AG09319 (cell line): ENCODE measurements at places on chromosomes 5 and 9.

GRCh38 chr5:38546691-38547146 lies 9.7 kb downstream of the LIFR start:
- DNase-seq = no peak

DNA sequence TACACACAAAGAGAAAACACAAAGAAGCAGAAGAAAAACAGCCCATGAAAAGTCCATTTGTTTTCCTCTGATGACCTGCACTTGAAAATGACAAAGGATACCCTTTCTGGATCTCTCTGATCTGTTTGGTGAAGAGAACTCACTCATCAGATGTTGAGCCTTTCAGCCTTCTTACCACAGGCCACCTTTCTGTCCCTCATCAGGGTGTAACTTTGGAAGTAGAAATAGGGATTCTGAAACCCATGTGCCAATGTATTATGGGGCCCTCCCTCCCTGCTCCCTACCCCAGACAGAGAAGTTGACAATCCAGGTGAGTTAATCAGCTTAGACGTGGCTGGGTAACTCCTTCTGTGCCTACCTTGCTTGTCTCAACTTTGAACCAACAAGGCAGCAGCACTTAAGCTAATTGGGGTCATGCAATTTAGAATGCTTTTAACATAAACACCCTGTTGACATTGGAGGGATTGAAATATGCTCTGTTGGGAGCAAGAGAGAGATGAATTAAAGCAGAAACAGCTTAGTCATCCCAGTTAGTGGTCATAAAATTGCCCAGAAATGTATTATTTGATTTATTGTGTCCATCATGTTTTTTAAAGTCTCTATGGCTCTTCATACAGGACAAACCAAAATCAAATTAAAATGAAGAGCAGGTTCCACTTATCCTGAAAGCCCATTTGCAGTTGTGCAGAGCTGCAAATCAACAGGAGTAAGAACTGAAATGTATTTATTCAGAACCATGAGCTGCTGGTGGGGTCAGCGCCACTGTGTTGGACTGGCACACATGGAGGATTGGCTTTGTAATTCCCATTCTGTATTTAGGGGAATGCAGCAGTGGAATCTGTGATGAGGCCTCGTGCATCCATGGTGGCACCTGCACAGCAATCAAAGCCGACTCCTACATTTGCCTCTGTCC lies 132.0 kb downstream of the LIFR start:
- DNase-seq = no peak

DNA sequence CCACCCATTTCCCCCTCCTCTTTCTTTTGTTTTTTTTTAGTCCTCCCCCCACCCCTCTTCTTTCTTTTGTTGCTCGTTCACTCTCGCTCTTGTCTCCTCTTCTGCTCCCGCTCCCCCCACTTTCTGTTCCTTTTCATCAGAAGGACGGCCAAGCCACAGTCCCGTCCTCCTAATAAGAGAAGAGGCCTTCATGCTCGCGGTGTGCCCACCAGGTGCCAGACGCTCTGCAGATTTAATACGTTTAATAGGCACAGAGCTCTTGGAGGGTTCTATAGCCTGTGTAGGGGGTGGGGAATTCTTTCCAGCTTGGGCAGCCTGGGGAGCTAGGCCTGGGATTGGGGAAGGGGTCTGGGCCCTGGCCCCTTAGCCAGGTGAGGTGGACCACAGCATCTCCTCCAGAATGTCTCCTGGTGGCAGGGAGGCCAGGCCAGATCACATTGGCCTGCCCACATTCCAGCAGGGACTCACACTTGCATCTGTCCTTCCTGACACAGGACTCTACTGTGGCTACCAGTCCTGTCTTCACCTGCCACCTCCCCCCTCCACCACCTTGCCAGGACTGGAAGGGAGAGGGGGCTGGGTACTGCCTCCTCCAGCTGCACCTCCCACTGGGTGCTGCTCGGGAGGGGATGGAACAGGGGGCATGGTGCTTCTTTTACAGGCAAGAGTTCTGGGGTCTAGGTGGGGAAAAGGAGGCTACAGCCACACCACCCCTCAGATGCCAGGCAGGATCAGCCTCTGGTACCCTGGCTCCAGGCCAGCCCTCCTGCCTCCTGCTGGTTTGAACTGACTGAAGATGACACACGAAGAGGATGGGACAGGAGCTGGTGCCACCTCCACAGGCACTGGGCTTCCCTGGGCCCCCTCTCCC lies 6.1 kb upstream of the BARX1 start:
- DNase-seq = no peak

DNA sequence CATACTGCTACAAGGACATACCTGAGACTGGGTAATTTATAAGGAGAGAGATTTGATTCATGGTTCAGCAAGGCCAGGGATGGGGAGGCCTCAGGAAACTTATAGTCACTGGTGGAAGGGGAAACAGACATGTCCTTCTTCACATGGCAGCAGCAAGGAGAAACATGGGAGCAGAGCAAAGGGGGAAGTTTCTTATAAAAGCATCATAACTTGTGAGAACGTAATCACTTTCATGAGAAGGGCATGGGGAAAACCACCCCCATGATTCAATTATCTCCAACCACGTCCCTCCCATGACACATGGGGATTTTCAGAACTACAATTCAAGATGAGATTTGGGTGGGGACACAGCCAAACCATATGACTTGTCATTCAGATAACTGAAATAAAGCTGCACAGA lies 100.9 kb downstream of the ST8SIA4 start:
- no peak for DNase-seq

DNA sequence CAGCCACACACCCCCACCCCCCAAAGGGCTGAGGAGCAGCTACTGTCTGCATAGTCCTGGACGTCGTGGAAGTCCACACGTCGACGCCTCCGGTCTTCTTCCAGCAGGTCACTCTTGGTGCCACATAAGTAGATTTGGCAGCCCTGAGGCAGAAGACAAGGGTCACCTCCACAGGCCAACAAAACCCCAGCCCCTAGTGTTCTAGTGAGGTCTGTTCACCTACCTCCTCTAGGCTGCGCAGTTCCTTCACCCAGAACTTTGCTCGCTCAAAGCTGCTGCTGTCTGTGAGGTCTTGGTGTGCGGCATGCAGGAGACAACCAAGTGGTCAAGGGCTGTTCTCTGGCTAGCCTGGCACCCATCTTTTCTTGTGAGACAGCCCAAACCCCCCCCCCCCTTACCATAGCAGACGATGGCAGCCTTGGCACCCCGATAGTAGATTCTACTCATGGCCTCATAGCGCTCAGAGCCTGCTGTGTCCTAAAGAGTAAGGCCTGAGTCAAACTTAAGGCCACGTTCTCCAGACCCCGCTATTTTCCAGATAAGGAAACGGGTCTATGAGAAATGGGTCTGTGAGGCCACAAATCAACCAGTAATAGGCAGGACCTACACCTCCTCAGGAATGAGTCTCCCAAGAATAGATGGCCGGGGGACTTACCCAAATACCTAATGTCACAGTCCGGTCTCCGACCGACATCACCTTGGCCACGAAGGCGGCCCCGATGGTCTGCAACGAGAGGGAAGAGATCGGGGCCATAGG lies 987 bp downstream of the RAB24 start:
- DNase-seq = no peak

- DNase-seq = no peak
Observed at GRCh38 chr9:123359106-123359505, 3.1 kb downstream of the CRB2 start.

GRCh38 chr5:165393839-165394238 lies 1888.4 kb downstream of the MAT2B start:
- no peak for DNase-seq

- no peak for DNase-seq
Observed at GRCh38 chr9:70493029-70493428, 78.6 kb upstream of the KLF9 start.

GRCh38 chr5:107365320-107366109 lies 305.2 kb downstream of the EFNA5 start:
- no peak for DNase-seq

GRCh38 chr5:147340941-147341340 lies 106.1 kb downstream of the STK32A start:
- DNase-seq = no peak

DNA sequence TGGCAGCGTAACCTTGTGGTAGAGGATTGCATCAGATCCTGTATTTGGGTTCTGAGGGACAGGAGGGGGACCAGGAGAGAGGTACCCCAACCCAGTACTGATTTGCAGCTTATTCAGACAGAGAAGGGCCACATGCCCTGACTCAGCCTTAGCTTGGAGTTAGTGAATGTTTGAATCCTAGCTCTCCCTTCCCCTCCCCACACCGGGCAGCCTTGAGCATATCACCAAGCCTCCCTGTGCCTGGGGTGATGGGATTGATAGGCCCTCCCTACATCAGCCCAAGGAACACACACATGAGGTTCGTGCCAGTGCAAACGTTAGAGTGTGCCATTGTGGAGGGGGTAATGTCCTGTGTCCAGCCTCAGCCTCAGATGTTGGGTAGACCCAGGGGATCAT lies 71.9 kb downstream of the AMBP start:
- no peak for DNase-seq

DNA sequence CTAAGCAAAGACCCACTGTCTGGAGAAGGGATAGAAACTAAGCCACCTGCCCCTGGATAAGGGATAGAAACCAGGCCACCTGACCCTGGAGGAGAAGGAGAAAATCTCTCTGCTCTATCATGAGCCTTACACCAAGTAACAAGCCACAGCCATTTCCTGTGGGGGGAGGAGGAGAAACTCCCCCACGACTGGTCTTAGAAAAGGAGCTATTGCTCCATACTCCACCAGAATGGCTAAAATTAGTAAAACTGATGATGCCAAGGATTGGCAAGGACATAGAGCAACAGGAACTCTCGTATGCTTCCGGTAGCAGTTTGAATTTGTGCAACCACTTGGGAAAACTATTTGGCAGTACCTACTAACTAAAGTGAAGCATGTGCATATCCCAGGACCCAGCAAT lies 70.8 kb downstream of the ACTL7B start:
- peak; percentile 16 for DNase-seq

DNA sequence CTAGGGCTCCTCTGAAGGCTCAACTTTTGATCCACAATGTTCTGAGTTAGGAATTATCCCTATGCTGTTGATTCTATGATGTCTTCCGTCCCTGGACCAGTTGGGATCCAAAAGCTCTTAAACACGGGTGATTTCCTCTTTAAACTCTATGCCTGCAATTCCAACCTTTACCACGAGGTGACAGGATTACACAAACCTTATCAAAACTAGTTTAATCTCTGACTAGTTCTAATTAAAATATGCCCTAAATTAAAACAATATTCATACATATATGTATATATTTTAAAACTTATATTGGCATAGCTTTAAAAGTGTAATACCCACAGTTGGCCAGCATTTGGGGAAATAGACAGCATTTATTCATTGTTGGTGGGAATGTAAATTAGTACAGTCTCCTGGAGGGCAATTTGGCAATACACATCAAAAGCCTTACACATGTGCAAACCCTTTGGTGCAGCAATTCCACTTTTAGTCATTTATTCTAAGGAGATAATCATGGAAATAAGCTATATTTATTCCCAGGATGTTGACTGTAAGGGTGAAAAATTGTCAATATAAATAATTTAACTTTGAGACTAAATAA lies 51.6 kb upstream of the PHYKPL start:
- no peak for DNase-seq

DNA sequence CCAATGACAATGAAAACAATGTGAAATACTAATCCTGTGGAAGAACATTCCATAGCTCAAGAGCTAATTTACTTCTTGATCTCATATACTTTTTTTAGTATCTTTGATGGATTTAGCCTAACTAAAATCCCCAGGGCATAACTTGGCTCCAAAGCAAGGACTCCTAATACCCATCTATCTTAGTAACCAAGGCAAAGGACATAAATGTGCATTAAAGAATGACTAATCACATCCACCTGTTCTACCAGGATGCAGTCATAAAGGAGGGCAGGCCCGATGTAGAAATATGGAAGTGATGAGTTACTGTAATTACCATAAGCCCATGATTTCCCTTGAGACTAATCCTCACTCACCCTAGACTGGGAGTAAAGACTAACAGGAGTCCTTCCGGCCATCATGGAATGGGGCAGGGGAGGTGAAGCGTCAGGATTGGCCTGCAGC lies 56.9 kb downstream of the KIF24 start:
- no peak for DNase-seq

GRCh38 chr9:135554718-135555117 lies 6.8 kb upstream of the PAEP start:
- no peak for DNase-seq

- no peak for DNase-seq
Observed at GRCh38 chr5:72464071-72464470, 43.1 kb downstream of the ZNF366 start.

- peak; percentile 38 for DNase-seq
Observed at GRCh38 chr9:136847088-136847825, 2.0 kb upstream of the PHPT1 start.

- DNase-seq = no peak
Observed at GRCh38 chr5:170303549-170303948, 6.0 kb upstream of the LCP2 start.

- DNase-seq = no peak
Observed at GRCh38 chr5:126044111-126044668, 379.0 kb upstream of the GRAMD2B start.

DNA sequence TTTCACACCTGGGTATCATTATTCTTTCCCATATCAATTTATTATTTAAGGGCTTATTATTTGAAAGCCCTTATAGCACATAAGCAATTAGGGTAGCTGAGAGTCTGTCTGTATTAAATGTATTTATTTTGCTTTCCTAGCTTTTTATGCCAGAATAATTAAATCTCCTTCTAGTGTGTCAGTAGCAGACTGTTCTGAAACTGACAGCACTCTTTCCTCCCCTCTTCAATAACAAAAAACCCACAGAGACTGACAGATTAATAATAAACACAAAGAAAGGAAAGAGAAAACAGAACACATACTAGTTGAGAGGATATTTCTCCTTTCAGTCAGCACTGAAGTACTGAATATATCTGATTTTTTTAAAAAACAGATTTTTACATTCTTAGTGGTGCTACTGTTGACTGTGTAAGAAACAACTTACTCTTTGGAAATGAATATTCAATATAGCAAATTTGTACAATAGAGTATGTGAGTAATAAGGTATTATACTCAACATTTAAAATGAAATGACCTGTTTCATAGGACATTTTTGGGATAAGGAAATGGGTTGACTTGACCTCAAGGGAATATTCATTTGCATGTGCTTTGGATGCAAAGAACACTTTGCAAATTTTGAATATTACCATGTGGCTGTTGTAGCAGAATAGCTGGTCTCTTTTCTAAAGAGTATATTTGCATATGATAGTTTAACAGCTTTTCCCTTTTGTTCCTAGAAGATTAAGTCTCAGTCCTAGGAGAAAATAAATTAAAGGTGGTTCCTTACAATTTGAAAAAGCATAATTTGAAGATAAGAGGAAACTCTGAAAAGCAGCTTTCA lies 208.3 kb downstream of the SPATA31D1 start:
- DNase-seq = no peak

GRCh38 chr5:172624996-172625964 lies 15.8 kb upstream of the NEURL1B start:
- no peak for DNase-seq

DNA sequence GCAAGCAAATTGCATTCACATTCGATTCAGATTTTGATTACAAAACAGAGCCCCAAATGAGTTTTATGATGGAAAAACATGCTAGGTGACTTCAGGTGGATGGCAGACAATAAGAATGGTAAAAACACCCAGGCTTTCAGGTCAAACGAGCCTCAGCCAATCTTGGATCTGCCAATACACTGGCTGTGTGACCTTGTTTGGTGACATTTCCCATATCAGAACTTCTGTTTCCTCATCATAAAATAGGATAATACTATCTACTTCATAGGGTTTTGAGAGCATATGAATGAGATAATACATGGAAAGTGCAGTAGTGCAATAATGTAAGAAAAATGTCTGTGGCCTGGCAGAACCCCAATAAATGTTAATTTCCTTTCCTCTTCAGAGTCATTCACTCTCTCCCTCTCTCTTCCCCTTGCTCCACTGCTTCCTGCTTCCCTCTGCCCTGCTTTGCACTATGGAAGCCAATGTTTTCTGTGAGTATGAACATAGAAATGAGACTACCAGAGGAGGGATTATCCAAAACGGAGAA lies 54.7 kb downstream of the SH3RF2 start:
- DNase-seq = peak; percentile 3
